ENCODE measurements at places on chromosomes 12 and 14. TPM values are rescaled to one million over a fixed set of nuclear protein-coding genes. Genes with fewer than 3 reads are reported as not detected.

GRCh38 chr14:42095155-42095554 is 488.5 kb downstream of the LRFN5 start:
- no peaks in the 10 kb centered on the region for H3K4me1 ChIP-seq
- no peaks in the 10 kb centered on the region for H3K27me3 ChIP-seq
- H3K4me3 ChIP-seq, result no peak overlapping the region
- no peak for DNase-seq

Gene KRT3
- not detected for total RNA-seq

DNA sequence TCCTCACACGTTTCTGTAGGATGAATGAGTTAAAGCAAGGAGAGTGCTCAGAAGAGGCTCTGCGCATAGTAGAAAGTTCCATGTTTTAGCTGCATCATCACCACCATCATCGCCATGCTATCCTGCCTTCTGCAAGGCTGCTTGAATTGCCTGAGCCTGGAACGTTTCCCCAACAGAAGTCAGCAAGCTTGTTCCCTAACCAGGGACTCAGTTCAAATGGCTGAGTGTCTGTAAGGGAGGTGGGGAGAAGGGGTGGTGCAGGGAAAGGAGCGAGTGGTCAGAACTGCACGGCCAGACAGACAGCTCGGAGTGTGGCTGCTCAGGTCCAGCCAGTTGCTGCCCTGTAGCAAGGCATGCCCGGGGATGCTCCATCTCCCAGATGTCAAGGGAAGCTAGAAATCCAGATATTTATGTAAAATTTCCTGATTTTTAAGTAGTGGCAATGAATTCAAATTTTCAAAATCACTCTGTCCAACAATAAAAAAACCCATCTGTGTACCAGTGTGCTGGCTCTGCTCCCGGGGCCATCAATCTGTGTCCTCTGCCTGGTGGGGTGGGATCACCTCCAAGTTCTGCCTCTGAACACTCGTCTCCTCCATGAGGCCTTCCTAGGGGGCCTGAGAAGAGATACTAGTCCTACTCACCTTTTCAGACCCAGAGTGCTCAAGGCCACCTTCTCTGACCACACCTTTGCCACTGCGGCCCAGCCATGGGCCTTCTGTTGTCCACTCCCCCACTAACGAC is 162.7 kb downstream of the FOXN3 start:
- H3K4me3 ChIP-seq, result no peak overlapping the region
- peaks cover 29% of the 10 kb centered on the region for H3K4me1 ChIP-seq
- H3K27me3 ChIP-seq, result no peaks in the 10 kb centered on the region
- H3K36me3 ChIP-seq, result no peaks in the 10 kb centered on the region

Gene KRT5
- 1.6 TPM for total RNA-seq

DNA sequence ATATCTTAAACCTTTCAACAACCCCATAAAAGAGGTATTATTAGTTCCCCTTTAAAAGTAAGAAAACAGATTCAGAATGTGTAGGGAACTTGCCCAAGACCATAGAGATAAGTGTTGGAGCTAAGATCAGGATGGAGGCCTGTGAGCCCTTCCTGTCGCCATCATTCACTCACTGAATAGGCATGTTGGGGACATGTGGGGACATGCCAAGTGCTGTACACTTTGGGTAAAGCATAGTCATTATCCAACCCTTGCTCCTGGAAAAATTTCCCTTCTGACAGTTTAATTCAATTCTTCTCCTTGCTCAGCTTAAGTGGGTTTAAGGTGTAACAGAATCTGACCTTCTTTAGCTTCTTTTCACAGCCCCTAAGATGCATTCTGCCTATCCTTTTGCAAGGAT is 28.0 kb upstream of the C12orf42 start:
- H3K27ac ChIP-seq, result no peak overlapping the region
- H3K36me3 ChIP-seq, result no peaks in the 10 kb centered on the region
- H3K27me3 ChIP-seq, result no peaks in the 10 kb centered on the region
- no peak for DNase-seq

- no peak for DNase-seq
- peaks cover 80% of the 10 kb centered on the region for H3K36me3 ChIP-seq
- no peaks in the 10 kb centered on the region for H3K27me3 ChIP-seq
- no peaks in the 10 kb centered on the region for H3K4me1 ChIP-seq
Measured at GRCh38 chr14:64421166-64421565, 33.0 kb downstream of the MTHFD1 start.

GRCh38 chr14:104200106-104200505 is 61.7 kb downstream of the KIF26A start:
- H3K4me3 ChIP-seq, result no peak overlapping the region
- no peak overlapping the region for H3K27ac ChIP-seq
- H3K27me3 ChIP-seq, result no peaks in the 10 kb centered on the region
- H3K36me3 ChIP-seq, result no peaks in the 10 kb centered on the region
- DNase-seq, result no peak
- H3K4me1 ChIP-seq, result no peaks in the 10 kb centered on the region
